ENCODE measurements at places on chromosomes 2 and 18. TPM values are rescaled to one million over a fixed set of nuclear protein-coding genes. Genes with fewer than 3 reads are reported as not detected.

The MOGAT1 gene
- total RNA-seq = not detected

The DNMT3A gene
- 18.5 TPM for total RNA-seq

The GKN1 gene
- total RNA-seq = 0.29 TPM

The SPP2 gene
- not detected for total RNA-seq

The PRKCE gene
- total RNA-seq = 22.1 TPM

The OTOS gene
- not detected for total RNA-seq
